ENCODE measurements at places on chromosomes 1 and 21.

DNA sequence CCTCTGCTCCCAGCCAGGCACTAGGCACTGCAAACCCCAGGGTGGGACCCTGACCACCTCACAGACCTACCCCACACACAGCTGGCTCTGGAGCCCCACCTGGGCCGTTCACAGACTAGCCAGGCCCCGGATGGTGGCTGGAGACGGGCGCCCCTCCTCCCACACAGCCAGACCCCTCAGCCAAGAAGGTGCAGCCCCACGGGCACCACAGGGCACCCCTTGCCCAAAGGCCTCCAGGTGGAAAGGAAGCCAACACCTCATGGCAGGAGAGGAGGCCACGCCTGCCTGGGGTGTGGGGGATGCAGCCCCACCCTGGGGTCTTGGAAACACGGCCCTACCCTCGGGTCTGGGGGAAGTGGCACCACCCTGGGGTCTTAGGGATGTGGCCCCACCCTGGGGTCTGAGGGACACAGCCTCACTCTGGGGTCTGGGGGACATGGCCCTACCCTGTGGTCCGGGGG lies 44.6 kb downstream of the WNT9A start:
- DNase-seq: no peak

GRCh38 chr1:8025671-8026144 lies 401 bp downstream of the ERRFI1 start:
- no peak for DNase-seq

DNA sequence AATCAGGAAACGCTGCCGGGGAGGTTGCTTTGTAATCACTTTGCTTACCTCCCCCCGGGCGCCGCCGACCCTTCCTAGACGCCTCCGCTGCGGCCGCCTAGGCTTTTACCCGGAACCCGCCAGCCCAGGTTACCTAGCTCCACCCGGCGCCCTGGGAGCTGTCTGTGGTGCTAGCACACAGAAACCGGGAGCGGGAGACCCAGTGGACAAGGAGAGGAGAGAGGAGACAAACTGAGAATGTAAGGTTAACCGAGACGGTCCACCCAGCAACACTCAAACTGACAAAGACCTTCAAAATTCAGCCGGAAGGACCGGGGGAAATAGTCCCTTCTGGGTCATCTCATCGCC lies 9.8 kb downstream of the BARHL2 start:
- DNase-seq: no peak

DNA sequence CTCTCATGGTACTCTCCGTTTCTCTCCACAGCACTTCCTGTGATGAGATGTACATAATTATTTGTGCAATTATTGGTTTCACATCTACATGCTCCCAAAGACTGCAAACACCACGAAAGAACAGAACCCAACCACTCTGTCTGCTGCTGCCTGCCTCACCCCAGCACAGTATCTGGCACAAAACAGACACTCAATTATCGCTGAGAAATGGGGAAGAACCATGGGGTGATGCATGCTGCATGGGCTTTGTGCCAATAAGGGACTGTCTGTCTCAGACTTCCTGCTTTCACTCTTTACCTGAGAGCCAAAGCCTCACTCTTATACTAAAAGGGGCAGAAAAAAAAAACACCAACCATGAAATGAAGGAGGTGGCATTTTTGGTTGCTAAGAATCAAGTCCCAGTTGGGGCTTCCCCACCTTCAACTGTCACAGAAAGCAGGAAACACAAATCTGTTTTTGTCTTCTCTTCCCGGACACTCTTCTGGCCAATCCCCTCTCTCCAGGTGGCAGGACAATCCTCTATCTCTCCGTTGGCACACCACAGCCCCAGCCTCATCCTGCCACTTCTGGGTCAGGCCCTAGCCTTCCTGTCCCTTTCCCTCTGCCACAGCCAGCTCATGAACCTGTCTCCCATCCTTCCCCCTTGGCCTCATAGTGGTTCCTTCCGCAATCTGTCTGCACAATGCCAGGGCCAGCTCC lies 82.0 kb downstream of the TGFBR3 start:
- DNase-seq: peak; percentile 46

DNA sequence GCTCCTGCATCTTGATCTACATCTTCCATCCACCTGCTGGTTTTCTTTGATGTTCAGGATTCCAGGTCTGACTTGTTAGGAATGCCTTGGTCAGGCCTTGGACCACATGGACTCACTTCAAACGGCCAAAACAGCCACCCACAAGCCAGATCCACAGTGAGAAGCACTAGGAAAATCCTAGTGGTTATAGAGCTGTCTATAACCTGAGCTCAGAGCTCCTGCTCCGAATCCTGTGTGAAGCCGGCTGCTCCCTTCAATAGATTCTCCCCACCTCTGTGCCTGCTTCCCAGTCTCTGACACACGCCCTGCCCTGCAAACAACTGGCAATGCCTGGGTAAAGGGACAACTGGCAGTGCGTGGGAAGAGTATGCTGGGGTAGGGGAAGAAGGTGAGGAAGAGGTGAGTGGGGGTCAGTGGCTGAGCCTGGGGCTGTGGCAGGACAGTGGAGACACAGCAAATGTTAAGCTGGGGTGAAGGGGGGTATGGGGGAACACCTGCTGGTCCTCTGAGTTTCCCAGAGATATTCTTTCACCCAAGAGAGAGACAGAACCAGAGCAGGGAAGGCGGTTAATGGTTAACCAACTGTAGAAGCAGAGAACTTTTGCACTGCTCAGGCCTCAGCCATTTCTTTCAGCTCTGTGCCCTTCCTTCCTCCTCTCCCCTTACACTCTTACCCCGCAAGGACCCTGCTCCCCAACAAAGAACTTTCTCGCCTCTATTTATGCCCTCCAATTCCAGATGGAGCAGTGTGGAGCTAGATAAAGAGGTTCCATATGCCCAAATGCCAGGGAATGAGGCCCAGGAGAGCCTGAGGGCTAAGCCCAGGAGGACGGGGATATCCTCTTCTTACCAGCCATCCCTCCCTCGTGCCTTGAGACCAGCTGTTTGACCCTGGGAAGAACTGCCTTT lies 4.5 kb downstream of the PLXNA2 start:
- peak; percentile 70 for DNase-seq

DNA sequence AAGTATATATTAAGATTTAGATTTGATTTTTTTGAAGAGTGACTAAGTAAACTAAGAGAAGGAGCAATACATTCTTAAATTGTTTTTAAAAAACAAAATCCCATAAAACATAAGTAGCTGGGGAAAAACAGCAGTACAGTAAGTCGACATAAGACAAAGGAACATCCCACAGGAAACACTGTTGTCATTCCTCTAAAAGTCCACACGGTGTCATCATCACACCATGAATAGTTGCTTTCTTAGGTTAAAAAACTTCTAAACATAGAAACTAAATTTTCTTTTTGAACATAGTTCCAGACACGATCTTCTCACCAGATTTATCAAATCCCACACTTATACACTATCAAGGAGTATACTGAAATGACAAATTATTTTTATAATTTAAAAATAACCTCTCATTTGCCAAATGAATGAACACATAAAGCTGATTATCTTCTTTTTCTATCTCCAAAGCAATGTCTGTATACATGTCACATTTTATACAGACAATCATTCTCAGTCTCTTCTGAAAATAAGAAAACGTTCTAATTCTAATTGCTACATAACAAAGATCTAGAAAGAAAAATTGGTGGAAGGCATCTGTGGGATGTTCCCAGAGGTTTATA lies 15.8 kb downstream of the ODF2L start:
- DNase-seq: no peak

- DNase-seq: peak; percentile 26
Observed at GRCh38 chr21:42388740-42389448, 7.0 kb downstream of the TMPRSS3 start.

- DNase-seq: peak; percentile 76
Observed at GRCh38 chr1:1019122-1019999, 559 bp upstream of the AGRN start.

- DNase-seq: no peak
Observed at GRCh38 chr1:20089328-20090077, 19.5 kb downstream of the PLA2G5 start.

DNA sequence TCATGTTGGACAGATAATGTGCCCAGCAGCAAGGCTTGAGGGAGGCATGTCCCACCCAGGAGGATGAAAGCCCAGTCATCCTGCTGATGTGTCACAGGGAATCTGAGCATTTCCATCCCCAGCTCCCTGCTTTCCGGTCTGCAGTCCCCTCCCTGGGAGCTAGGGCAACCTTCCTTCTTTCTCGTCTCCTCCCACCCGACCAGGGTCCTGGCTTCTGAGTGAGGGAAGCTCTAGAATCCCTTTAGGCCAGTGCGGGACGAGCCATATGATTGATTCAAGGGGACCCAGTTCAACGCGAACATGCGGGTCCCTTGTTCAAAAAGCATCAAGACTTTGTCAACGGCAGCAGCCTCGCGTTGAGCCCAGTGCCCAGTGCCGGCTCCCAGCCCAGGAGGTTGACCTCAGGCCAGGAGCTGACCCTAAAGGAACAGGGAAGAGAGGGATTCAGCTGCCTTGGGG lies 96.7 kb upstream of the TMPRSS2 start:
- DNase-seq: no peak

DNA sequence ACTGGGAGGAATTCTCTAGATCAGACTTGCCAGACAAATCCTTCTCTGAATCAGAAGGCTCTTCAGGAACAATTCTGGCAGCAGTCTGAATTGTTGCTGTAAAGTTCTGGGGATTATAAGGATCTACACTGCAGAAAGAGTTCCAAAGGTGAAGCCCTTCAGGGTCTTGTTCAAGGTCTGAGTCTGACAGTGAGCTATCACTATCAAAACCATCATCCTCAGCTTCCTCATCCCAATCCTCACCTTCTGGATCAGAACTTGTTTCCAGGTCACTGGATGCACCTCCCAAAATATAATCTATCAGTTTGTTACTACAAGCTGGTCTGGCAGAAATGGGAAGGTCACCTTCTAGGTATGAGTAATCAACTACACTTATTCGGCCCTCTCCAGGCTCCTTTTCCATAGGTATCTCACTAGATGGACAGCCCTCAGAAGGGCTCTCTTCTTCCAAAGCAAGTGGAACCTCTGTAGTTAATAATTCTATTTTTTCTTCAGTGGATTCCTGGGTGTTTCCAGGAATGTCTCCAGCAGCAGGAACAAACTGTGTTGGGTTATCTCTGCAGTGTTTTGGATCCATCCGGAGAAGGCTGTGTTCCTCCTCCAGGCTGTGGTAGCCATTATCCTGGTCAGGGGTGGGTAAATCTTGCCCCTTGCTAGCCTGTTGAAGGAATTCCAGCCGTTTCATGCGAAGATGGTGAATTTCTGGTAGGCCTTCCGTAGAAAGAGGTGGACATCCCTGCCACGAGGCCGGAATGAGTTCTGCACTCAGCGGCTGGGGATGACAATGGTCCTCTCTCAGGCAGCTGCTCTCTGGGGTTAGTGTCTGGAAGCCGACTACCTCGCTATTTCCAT lies 1.6 kb downstream of the PPP1R15B start:
- DNase-seq: no peak

GRCh38 chr1:153507926-153508583 lies 27.7 kb downstream of the S100A6 start:
- no peak for DNase-seq

DNA sequence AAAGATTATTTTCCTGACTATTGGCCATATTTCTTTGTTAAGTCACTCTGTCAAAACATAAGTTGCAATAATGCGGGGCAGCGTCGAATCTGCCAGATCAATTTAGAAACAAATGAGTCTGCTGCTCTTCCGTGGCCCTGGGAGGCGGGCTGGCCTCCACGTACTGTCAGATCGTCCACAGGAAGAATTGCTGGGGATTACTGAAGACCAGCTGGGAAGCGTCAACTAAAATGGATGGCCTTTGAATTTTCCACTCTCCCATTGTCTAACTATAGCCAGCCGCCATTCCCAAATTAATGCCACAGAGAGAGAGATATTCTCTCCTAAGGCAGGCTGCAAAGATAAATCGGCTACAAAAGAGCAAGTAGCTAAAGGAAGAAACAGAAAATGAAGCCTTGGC lies 560.2 kb downstream of the SMYD3 start:
- DNase-seq: no peak

DNA sequence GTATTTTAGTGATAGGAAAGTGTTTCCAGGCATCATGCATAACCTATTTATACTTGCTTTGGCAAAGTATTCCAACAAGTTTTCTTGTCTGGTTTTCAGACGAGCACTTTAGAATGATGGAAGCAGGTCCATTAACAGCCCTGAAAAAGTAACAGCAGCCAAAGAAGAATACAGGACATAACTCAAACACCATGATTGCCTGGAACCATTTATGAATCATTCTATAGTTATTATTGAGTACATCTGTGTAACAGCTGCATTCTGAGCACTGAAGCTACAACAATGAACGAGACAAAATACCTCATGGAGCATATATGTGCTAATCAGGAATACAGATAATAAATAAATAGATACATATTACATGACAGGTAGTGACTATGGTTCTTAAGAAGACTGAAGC lies 12.6 kb downstream of the IL10RB start:
- DNase-seq: no peak

DNA sequence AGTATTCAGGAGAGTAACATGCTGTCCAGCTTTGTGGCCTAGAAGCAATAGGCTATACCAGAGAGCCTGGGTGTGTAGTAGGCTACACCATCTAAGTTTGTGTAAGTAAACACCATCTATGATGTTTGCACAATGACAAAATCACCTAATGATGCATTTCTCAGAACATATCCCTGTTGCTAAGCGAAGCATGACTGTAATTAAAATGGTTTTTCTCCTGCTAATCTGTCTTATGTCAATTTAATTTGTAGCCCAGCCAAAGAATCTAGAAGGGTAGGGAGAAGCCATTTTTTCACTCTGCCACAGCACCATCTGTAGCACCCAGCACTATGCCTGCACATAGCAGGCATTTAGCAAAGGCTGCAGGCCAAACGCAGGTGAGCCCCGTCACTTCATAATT lies 2.0 kb upstream of the TTC24 start:
- no peak for DNase-seq

DNA sequence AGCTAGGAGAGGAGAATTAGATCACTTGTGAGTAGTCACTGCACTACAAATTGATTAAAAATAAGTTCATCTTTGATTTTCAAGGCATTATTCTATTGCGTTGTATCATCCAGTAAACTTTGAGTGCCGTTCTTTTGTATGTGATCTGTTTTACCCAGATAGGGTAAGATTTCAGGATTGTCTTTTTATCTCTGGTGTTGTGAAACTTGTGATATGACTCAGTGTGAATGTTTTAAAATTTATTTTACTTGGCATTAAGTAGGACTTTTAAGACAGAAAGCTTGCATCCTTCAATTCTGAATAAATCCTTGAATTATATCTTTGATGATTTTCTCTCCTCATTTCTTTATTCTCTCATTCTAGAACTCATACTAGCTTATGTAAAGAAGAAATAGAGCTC lies 93.3 kb upstream of the ADAMTS5 start:
- DNase-seq: no peak

DNA sequence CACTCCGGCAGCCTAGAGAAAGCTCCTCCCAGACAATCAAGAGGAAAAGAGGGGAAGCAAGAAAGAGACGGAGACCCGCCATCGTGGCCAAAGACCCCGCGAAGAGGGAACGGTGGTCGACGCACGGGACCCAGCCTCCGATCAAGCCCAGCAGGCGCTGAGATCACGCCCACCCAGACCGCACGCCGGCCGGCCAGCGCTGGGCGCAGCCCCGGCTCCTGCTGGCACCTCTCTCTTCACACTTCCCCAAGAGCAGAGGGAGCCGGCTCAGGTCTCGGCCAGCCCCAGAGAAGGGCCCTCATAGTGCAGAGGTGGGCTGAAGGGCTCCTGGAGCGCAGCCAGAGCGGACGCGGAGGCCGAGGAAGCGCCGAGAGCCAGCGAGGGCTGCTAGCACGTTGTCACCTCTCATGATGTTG lies 918.4 kb upstream of the ADAMTS5 start:
- DNase-seq: no peak
